Cerebellar cortex (tissue), 1 donor: ENCODE measurements at places on chromosomes 6 and 20.

DNA sequence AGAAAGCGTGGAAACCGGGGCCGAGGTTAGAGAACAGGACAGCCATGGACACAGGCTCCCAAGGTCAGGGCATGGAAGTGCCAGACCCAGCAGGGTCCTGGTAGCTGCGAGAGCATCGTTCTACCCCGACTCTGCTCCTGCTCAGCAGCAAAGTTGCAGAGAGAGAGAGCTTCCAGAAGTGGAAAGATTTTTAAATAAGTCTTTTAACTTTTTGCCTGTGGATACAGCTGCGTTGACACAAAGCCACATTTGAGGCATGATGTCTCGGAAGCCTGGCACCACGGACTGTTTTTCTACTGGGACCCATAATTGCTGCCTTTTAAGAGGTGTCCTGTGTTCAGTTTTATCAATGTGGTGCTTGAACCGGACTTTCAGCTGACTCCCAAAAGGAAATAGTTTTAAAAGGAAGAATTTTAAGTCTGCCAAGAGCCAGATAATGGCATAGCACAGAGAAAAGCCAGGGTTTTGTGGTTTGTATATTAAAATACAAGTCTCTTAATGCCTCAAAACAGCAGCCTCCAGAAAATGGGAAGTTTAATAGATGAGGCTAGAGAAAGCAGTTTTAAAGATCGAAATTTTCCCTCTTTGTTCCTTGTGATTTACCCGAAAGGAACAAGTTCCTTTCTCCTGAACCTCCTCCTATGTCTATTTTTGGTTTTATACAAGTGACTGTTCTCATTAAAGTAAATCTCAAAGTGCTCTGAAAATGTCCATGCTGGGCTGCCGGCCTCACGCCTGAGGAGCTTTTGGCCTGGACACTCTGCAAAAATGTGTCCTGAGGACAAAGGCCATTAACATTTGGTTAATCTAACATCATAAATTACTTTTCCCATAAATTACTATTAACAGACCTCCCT is 91.5 kb downstream of the RIN2 start:
- DNase-seq: peak; percentile 7

DNA sequence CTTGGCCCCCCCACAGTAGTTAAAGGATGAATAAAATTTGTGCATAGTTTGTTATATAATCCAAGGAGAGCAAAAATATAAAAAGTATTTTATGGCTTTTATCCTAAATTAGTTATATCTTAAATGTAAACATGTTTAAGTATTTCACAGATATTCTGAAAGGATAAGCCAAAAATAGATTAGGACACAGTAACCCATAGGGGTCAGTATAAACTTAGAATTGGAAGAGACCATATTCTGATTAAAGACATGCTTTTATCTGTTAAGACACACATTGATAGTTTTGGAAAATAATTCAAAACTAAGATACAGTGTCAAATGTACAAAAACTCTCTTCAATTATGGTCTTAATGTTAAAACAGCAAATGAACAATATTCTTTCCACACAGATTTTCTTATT is 4.5 kb upstream of the SERINC1 start:
- DNase-seq: peak; percentile 22

- no peak for DNase-seq
Measured at GRCh38 chr20:50321797-50322480, 131.3 kb downstream of the CEBPB start.

DNA sequence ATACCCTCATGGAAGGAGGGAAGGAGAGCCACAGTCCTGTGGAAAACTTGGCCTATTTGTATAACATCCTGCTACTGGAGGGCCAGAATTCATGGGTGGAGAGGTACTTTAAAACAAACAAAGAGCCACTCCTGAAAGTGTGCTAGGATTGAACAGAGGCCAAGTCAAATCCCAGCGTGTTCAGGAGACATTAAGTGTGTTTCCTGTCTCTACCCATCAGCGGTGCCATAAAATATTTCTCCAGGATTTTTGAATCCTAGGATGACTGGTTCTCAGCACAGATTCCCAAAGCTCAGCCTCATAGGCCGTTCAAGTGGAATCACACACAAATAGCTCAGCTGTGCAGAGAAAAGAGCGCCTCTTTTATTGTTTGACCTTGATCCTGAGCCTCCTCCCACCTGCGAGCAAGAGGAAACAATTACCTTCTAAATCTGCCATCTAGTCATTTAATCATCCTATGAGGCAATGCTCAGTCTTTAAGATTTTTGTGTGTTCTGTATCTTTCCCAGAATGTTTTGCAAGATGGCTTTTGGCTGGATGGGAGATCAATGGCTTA is 31.8 kb upstream of the RALGAPA2 start:
- no peak for DNase-seq

- no peak for DNase-seq
Measured at GRCh38 chr20:25256226-25256859, 8.5 kb downstream of the PYGB start.

- DNase-seq: no peak
Measured at GRCh38 chr20:49483696-49484123, 1.2 kb upstream of the KCNB1 start.
